T-cell (primary cell): ENCODE measurements at places on chromosomes 5 and 9.

DNA sequence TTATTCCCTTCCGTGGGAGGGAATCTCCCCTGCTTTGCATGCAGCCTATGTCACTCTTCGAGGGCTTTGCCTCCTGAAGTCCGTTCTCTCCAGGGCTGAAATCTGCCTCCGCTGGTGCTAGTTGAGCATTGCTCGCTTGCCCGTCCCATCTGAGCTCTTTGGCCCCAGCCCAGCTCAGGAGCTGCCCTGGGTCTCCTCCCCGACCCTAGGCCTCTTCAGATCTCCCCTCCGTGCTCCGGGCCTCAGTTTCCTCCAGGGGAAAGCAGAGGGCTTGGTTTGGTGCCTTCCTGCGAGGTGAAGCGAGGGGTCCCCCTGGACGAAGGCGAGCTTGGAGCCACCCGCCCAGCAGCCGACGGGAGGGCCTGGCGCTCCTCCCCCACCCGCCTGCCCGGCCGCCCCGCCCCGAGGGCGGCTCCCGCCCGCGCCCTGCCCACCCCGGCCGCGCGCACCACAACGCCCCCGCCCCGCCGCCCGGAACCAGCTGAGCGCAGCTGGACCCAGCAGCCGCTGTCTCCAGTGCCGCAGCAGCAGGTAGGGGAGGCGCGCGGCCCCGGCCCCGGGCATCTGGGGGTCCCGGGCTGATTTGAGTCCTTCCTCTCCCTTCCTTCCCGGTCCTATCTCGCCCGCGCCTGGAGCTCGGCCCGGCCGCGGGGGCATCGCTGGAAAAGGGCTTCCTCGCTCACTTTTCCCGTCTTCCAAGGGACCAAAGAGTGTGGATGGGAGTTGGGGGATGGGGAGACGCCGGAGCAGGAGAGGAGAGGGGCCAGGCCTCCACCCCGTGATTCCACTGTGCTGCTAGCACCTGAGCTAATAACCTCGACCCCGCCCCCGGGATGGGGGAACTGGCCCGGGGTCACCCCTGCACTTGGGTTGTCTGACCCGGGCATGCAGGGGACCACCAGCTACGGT is at the start of gene GSN:
TSS of gene GSN (plus strand) at position 474 of the 909 bp plus-strand sequence. CDS start 33,810 bp downstream, outside the sequence.
- DNase-seq = peak; percentile 35

DNA sequence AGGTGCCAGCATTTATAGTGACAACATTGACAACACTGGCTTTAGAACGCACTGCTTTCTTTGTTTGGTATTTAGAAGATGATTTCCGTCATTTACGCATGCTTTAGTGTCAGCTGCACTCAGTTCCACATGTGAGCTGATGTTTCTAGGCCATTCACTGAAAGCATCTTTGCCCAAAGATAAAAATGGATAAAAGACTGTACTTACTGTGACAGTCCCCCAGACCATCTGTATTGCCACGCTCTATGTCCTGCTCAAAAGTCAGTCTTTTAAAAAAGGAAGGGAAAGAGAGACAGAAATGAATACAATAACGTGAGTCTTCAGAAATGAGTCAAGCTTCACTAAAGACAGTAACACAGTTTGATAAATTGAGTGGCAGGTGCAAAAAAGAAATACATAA is 99.3 kb downstream of the SEMA6A start:
- no peak for DNase-seq

GRCh38 chr9:116806075-116806474 is 119.0 kb downstream of the TRIM32 start:
- no peak for DNase-seq

DNA sequence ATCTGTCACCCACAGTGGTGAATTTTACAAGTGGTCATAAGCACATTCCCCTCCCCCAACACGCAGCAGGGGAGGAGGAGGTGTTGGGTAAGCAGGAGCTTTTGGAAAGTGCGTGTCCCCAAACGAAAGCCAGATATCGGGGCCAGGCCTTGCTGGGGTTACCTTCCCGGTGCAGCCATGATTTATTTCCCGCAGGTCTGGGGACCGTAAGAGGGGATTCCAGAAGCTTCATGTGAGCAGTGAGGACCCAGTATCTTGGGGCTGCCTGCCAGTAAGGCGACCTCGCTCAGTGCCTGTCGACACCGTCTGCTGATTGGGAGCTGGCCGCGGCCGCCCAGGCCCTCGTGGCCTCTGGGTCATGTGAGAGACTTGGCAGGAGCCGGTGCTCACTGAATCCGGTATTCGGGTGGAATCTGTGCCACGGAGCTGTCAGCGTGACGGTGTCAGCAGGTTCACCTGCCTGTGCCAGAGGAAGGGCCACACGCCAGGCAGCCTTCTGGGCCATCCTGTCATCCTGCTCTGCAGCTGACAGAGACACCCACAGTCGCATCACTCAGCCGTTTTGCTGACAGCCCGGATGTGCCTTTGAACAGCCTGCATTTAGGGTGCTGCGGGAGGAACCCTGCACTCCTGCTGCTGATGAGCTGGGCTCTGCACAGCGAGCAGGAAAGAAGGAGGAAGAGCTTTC is 37.3 kb downstream of the SEC61B start:
- DNase-seq = peak; percentile 54

DNA sequence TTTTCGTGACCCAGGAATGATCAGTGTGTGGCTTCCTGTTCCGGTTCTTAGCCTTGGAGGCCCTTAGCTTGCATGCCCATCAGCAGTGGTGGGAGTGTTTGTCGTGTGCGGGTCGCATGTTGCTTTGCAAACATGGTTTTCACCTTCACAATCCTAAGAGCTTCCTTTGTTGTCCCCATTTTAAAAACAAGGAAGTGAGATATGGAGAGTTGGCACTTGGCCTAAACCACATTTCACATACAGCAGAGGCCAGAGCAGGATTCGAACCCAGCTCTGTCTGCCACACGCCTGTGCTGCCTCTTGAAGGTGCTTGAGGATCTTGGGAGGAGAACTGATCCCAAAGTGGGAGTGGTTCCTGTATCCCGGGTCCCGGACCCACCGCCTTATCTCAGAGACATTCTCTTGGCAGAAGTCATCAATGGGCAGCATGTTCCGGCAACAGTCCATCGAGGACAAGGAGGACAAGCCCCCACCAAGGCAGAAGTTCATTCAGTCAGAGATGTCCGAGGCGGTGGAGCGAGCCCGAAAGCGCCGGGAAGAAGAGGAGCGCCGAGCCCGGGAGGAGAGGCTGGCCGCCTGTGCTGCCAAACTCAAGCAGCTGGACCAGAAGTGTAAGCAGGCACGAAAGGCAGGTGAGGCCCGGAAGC is 38.2 kb upstream of the POMT1 start:
- no peak for DNase-seq

- DNase-seq = peak; percentile 52
Observed at GRCh38 chr5:173293817-173294672, 34.2 kb downstream of the STC2 start.

- DNase-seq = peak; percentile 42
Observed at GRCh38 chr9:100426530-100427365, at the start of gene MSANTD3. Gene MSANTD3, plus strand, starts transcription at chr9:100427143. Its CDS starts 14,796 bp downstream, at chr9:100441939.

- no peak for DNase-seq
Observed at GRCh38 chr5:84028093-84028492, 307.4 kb upstream of the HAPLN1 start.

GRCh38 chr5:175606409-175606808 is 51.5 kb upstream of the HRH2 start:
- no peak for DNase-seq

GRCh38 chr5:172834415-172835289 is 601 bp downstream of the ERGIC1 start:
- DNase-seq = peak; percentile 16
